ELF-1 (cell line): ENCODE measurements at places on chromosomes 7 and 10.

DNA sequence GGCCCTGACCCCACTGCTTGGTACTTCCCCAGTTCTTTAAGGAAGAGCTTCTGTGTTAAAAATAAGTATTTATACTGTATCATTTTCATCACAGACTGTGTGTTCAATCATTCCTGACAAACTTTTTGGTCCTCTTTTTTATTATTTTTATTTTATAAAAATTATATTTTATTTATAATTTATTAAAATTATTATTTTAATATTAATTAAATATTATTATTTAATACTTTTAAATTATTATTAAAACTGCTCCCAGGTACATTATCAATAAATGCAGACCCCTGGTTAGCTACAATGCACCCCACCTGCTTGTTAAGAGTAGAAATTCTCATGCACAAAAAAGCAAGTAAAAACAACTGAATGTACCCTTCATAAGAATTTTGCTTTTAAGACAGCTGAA lies 172.0 kb downstream of the GLI3 start:
- no peak for DNase-seq

GRCh38 chr7:77393261-77393660 lies 22.9 kb downstream of the GSAP start:
- DNase-seq, result no peak

DNA sequence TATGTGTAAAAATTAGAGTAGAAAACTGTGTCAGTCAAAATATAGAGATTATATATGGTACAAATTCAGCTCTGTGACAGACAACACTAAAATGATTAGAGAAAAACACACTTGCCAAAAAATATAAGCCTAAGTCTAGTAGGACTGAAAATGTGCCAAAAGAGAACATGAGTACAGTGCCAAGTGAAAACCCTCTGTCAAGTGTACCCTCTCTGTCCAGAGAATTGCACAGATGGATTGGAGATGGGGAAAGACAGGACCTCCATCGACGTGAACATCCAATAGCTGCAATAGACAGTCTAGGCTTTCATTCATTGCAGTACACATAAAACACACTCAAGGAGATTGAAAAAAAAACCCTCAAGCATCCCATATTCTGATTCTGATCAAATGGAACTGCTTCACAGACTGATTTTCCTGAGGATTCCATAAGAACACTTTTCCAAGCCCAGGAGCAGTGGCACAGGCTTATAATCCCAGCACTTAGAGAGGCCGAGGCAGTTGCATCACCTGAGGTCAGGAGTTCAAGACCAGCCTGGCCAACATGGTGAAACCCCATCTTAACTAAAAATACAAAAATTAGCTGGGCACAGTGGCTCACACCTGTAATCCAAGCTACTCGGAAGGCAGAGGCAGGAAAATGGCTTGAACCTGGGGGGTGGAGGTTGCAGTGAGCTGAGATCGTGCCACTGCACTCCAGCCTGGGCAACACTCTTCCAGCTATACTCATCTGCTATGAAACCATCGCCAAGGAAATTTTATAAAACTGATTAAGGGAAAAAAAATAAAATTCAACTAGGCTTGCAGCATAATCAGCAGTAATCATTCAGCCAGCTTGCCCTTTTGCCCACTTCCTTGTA lies 110.0 kb upstream of the TRIM24 start:
- no peak for DNase-seq

- no peak for DNase-seq
Measured at GRCh38 chr7:91050677-91051076, 213.6 kb upstream of the FZD1 start.

DNA sequence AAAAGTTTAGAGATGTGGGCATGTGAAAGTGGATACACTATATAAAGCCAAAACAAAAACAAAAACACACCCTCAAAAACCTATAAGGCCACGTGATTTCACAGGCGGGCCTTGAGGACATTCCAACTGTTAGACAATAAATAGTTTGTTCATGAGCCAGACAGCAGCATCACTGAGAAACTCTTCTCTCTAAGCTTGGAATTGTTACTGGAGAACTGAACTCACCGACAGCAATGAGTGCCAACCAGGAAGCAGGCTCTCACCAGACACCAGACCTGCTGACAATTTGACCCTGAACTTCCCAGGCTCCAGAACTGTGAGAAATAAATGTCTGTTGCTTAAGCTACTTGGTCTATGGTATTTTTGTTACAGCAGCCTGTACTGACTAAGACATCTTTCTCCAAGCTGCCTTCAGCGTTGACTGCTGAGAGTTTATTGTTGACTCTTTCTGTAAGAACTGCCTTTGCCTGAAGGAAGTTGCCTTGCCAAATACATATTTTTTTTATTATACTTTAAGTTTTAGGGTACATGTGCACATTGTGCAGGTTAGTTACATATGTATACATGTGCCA lies 107.5 kb downstream of the EPDR1 start:
- no peak for DNase-seq

GRCh38 chr10:8581521-8582225 lies 527.2 kb downstream of the GATA3 start:
- peak; percentile 3 for DNase-seq

DNA sequence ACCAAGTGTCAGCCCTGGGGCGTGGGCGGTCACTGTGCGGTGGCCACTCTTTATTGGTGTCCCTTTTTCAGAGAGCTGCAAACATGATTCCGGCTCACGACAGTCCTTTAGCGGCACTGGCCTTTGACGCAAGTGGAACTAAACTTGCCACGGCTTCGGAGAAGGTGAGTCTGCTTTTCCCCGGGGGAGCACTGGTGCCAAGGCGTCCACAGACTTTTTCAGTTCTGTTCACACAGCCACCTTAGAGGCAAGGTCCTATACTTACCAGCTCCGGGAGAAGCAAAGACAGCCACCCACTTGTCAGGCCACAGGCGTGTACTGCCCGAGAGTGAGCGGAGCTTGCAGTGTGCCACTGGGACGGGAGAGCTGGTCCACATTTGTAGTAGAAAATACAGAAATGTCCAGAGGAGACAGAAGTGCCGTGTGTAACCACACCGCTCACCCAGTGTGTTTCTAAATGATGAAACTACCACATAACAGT lies 27.9 kb downstream of the WIPI2 start:
- DNase-seq, result no peak
